ENCODE measurements at places on chromosomes 13 and 19.

GRCh38 chr19:53703361-53703760 lies 71.6 kb downstream of the DPRX start:
- DNase-seq = no peak

GRCh38 chr13:46345398-46345797 lies 41.7 kb downstream of the RUBCNL start:
- no peak for DNase-seq

DNA sequence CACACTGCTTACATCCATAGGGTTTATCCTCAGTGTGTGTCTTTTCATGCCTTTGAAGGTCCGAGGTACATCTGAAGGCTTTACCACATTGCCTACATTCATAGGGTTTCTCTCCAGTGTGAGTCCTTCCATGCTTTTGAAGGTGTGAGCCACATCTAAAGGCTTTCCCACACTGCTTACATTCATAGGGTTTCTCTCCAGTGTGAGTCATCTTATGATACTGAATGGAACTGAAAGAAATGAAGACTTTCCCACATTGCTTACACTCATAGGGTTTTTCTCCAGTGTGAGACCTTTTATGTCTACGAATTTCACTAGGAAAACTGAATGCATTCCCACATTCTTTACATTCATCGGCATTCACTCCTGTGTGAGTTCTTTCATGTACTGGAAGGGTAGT lies 7.1 kb downstream of the ZNF20 start:
- DNase-seq = no peak

GRCh38 chr13:23766939-23767338 lies 122.3 kb downstream of the MIPEP start:
- no peak for DNase-seq

GRCh38 chr13:46126552-46127357 lies 21.9 kb upstream of the CPB2 start:
- peak; percentile 83 for DNase-seq

- DNase-seq = no peak
Measured at GRCh38 chr13:36712290-36712689, 38.5 kb downstream of the SERTM1 start.

GRCh38 chr13:84137292-84137691 lies 255.0 kb upstream of the SLITRK1 start:
- DNase-seq = no peak

- DNase-seq = no peak
Measured at GRCh38 chr13:24821207-24821606, 57.2 kb downstream of the RNF17 start.

GRCh38 chr19:16330806-16331690 lies 6.4 kb downstream of the KLF2 start:
- DNase-seq = no peak

DNA sequence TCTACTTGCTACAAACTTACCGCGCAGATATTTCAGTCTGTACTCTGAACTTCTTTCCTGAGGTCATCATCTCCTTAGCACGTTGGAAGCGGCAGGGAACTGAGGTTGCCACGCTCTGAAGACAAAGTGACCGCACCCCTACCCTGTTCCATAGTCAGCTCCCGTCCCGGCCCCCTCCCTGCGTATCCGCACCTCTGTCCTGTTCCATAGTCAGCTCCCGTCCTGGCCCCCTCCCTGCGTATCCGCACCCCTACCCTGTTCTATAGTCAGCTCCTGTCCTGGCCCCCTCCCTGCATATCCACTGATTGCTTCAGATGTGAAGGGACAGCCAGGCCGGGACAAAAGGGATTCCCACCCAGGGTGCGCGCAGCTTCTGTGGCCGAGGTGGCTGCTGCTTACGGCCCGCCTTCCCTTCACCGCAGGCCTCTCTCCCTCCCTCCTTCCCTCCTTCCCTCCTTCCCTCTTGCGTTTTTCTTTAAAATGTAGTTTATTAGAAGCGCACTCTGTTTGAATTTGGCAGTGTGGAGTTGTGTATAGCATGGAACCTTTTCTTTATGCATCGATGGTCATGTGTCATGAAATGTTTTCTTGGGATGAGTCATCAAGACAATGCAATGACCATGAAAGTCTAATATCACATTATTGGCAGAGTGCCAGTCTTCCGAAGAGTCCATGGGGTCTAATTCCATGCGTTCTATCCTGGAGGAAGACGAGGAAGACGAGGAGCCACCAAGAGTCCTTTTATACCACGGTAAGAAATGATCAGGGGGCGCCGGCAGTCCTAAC lies 21.9 kb upstream of the NDUFS7 start:
- no peak for DNase-seq

- no peak for DNase-seq
Measured at GRCh38 chr19:13864667-13865570, 12.0 kb upstream of the NANOS3 start.

GRCh38 chr19:54162241-54162805 lies 2.8 kb upstream of the LENG1 start:
- peak; percentile 68 for DNase-seq

DNA sequence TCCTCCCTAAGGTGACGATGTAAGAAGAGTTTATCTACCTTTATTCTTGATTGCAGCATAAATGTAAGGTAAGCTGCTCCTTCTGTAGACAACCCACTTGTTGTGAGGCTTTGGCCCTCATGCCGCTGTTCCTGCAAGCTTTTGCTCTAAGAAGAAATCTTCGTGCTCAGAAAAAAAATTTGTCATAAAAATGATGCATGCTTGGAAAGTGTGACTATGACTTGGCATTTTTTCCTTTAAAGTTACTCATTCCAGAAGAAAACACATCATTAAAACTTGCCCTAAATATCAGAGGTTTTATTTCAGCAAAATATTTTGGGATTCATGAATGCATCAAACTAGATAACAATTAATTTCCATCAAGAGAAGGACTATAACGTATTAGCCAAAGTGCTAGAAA lies 39.8 kb downstream of the KCTD12 start:
- no peak for DNase-seq

DNA sequence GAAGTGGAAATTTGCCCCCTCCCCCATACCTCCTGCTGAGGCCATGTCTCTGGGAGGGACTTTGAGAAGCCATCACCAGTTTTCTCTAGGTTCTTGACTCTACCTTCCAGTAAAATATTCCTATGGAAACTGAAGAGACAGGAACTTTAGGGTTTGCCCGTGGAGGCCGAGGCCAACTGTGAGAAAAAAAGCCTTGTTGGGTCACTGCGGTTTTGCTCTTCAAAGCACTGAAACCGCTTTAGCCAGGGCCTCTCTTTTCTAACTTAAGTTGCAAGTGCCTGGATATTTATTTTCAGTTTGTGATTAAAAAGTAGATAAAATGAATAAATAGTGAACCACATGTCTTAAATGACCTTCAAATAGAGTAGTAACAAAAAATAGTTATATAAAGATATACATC lies 159.7 kb upstream of the TSC22D1 start:
- DNase-seq = no peak

- no peak for DNase-seq
Measured at GRCh38 chr13:24129914-24130774, 30.4 kb upstream of the SPATA13 start.

GRCh38 chr19:18756896-18757295 lies 34.2 kb downstream of the COMP start:
- DNase-seq = peak; percentile 69

GRCh38 chr13:31918707-31919106 lies 112.9 kb upstream of the FRY start:
- no peak for DNase-seq

All from DMS153 (cell line).